Right atrium auricular region (tissue), 2 donors: ENCODE measurements at places on chromosomes 5 and 9. TPM values are rescaled to one million over a fixed set of nuclear protein-coding genes. Genes with fewer than 3 reads are reported as not detected.

Gene SLC23A1
- total RNA-seq: not detected

GRCh38 chr5:88695232-88695631, 187.8 kb downstream of the MEF2C start:
- DNase-seq: no peak
- H3K36me3 ChIP-seq: no peaks in the 10 kb centered on the region
- H3K27ac ChIP-seq: no peak overlapping the region

DNA sequence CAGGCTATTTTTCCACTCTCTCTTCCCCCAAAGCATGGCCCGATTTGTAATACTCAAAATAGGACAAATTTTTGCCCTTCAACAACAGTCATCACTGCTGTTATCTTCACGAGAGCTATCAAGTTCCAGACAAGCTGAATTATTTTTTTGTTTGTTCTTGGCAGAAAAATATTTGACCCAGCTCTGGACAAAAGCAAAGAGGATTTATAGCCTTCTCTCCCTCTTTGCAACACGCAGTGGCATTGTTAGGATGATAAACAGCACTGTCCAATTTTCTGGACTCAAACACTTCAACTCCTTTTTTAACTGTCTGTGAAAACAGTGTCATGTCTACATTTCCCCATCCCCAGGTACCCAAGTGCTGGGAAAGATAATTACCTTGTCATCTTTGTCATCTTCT, 160.3 kb downstream of the SLF1 start:
- no peaks in the 10 kb centered on the region for H3K4me1 ChIP-seq
- no peak for DNase-seq
- H3K4me3 ChIP-seq: no peak overlapping the region
- H3K36me3 ChIP-seq: no peaks in the 10 kb centered on the region
- H3K27ac ChIP-seq: no peak overlapping the region

Gene KLF4
- 62.9 TPM for total RNA-seq

Gene LIFR
- total RNA-seq: 58.0 TPM

- peaks cover 35% of the 10 kb centered on the region for H3K36me3 ChIP-seq
- H3K27ac ChIP-seq: no peak overlapping the region
- no peaks in the 10 kb centered on the region for H3K27me3 ChIP-seq
- peaks cover 63% of the 10 kb centered on the region for H3K4me1 ChIP-seq
These were observed 4.4 kb downstream of the EIF4EBP3 start for GRCh38 chr5:140551872-140552271.

- no peaks in the 10 kb centered on the region for H3K36me3 ChIP-seq
- no peak overlapping the region for H3K27ac ChIP-seq
These were observed 120.4 kb downstream of the SPATA31D1 start for GRCh38 chr9:82108941-82109340.
